ENCODE measurements at places on chromosomes 4 and X.
A peak's percentile ranks its signal among the peaks of the same experiment; 100 is the strongest.

GRCh38 chr4:149277705-149278104, 537.9 kb downstream of the IQCM start:
- DNase-seq = no peak

GRCh38 chrX:147913570-147913969, 1.9 kb downstream of the FMR1 start:
- no peak for DNase-seq

- DNase-seq = no peak
Observed at GRCh38 chr4:126081336-126081735, 766.6 kb downstream of the FAT4 start.

- no peak for DNase-seq
Observed at GRCh38 chrX:119402588-119402987, 3.5 kb downstream of the SLC25A43 start.

- DNase-seq = no peak
Observed at GRCh38 chr4:138458751-138459150, 216.6 kb upstream of the SLC7A11 start.

DNA sequence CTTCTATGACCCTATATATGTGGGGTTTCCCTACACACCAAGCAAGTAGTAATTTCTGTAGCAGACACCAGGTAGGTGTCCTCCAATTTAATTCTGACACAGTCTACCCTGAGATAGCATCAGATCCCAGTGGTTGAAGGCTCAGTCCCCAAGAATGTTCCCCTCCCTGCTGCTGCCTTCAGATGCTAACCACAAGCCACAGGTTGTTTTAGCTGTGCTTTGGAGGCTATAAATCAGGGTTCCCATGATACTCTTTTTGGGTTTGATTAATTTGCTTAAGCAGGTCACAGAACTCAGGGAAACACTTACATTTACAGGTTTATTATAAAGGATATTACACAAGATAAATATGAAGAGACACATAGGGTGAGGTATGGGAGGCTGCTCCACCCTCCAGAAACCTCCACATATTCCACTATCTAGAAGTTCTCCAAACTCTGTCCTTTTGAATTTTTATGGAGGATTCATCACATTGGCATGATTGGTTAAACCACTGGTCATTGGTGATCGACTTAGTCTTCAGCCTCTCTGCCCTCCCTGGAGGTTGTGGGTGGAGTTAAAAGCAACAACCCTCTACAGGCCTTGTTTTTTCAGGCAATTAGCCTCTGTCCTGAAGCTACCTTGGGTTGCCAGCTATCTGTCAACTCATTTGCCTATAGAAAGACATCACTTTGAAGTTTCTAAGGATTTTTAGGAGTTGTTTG, 50.8 kb downstream of the GRIA2 start:
- no peak for DNase-seq

DNA sequence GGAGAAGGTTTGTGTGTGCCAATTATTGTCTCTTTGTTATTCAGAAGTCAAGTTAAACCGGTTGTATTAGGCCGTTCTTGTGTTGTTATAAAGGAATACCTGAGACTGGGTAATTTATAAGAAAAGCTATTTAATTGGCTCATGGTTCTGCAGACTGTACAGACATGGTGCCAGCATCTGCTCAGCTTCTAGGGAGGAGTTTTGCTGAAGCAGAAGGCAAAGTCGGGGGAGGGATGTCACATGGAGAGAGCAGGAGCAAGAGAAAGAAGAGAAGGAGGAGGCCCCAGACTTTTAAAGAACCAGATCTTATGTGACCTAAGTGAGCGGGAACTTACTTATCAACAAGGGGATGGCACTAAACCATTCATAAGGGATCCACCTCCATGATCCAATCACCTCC, 349.3 kb upstream of the PCDH18 start:
- no peak for DNase-seq

GRCh38 chr4:144174401-144175067, 34.0 kb upstream of the GYPA start:
- peak; percentile 26 for DNase-seq

- DNase-seq = no peak
Observed at GRCh38 chr4:177339477-177340374, 30.1 kb downstream of the NEIL3 start.

DNA sequence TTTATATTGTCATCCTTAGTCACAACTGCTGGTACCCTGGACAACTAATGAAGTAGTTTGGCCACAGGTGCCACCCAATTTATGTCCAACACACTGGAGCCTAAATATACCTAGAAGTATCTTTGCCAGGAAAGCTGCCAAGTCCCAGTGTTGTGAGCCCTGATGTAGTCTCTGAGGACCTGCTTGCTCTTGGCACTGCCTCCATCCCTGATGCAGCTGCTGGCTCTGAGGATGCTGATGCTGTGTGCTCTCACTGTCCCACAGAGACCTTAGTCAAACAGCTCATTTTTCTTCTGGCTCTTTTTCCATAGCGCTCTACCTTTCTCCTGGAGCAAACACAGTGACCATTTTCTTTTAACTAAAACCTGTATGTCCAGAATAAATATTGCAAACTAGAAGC, 1535.4 kb upstream of the ADGRL3 start:
- DNase-seq = no peak

DNA sequence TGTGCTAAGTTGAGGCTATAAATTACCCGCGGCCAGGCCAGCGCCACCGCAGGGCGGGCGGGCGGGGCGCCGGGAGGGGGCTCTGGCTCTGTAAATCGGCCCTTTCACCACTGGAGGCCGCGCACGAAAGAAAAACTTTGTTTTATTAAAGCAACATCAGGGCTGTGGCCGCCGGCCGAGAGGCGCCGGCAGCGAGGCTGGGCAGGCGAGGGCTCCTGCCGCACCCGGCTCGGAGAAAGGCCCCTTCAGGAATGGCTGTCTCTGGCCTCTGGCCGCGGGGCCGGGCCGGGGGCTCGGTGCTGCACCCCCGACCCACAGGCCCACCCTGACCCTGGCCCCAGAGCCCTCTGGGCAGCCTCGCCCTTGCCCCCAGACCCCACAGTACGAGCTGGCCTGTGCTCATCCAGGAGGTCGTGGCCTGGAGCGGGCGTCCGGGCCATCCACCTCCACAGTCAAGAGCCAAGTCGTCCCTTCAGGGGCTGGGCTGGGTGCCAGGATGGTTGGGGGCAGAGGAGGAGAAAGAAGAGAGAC, 29.5 kb upstream of the FGFR3 start:
- DNase-seq = no peak

- DNase-seq = no peak
Observed at GRCh38 chr4:19473569-19473968, 778.1 kb upstream of the SLIT2 start.

DNA sequence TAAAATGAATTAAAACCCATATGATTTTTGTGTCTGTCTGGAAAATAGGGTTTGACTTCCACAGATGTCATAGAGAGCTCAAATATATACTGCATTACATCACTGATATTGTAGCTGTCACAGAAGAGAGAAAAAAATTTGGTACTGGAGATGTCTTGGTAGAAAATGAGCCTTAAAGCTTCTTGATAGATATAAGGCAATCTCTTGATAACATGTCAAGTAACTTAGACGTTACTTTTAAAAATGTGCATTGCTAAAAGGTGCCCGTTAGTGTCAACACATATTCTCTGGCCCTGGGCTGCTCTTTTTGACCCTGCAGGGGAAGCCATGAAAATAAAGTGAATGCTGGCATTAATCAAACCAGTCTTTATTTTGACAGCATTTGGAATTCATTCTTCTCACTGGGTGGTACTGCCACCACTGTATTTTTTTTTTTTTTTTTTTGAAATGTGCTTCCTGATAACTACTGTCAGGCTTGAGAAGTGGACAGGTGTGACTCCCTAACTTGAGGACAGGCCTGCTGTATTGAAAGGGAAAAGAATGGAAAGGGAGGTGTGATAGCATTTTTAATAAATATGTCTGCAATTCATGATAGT, 53.0 kb upstream of the RAPGEF2 start:
- DNase-seq = no peak

DNA sequence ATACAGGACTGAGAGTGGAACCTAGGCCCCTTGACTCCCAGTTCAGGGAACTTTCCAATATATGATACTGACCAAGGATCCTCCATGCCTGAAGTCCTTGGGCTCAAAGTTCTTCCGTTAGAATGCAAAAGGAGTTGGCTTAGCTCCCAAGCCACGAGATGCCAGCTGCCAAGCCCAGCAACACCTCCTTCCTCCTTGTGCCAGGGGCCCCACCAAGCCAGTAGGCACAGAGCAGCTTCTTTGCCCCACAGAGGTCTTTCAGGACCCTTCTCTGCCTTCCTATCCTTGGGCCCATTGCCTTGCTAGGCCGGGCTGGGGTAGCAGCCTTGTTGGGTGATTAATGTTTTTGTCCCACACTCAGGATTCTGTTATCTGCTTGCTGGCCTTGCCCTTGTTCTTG, 105.6 kb downstream of the EFNB1 start:
- DNase-seq = no peak

DNA sequence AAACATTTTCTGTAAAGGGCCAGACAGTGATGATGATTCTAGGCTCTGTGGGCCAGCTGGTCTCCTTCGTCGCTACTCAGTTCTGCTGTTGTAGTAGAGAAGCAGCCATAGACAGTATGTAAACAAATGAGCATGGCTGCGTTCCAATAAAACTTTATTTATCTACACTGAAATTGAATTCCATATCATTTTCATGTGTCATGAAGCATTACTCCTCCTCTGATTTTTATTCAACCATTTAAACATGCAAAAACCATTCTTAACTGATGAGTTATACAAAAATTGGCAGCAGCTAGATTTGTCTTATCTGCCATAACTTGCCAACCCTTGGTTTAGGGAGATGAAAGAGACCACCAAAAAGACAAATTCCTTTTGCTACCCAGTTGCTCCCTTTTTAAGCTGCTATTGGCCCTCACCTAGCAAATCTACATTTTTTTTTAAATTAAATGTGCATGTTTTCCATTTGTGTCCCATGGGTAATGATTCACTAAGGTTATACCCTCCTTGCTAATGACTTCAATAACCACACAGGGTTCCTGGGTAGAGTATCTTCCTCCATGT, 309.9 kb downstream of the DHX15 start:
- no peak for DNase-seq

DNA sequence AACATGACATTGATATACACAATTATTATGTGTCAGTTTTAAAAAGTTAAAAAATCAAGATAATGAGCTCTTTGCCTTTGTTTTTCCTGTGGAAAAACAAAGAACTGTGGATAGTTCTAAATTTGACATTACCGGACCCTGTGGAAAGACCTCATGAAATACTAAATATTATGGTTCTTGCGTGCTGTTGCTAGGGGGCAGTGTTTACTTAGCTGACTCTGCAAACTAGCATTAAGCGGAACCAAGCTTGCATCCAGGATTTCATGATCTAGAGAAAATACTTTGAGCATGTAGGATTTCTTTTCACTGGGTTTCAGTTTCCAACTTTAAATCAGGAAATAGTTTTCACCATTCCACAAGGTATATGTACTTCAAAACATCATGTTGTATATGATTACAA, 33.6 kb downstream of the CLCN4 start:
- peak; percentile 60 for DNase-seq

DNA sequence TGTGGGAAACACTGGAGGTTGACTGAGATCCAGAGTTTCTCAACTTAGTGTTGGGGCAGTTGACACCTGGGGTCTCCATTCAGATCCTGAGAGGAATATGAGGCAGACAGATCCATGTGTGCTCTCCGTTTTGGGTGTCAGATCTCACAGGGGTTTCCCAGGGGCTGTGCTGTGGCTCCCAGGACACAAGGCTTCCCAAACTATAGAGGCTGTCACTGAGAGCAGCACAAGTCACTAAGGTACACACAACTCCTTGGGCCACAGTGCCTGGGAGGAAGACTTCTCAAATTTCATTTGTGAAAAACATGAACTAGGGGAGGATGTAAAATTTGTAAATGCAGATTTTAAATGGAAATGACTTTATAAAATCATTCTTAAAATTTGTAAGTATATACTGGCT, 363.6 kb downstream of the FBXO8 start:
- DNase-seq = no peak

Data from DMS153 (cell line).